HS-27A (cell line): ENCODE measurements at places on chromosomes 5 and 9.

DNA sequence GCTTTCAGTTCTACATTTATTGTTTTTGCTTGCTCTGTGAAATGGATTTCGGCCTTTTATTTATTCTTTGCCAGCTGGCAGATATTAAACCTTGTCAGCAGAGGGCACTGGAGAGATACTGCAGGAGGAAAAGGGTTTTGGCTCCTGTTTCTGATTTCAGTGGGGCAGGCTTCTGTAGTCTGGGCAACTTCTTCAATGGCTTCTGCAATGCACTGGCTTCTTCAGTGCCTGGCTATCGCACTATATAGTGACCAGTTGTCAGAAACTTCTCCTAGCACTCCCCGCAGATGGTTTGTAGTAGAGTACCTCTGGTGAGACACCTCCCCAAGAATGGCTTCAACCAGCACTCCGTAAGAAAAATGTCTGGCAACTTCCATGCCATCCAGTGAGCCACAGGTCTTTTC, 3.2 kb upstream of the NFX1 start:
- peak; percentile 34 for DNase-seq

DNA sequence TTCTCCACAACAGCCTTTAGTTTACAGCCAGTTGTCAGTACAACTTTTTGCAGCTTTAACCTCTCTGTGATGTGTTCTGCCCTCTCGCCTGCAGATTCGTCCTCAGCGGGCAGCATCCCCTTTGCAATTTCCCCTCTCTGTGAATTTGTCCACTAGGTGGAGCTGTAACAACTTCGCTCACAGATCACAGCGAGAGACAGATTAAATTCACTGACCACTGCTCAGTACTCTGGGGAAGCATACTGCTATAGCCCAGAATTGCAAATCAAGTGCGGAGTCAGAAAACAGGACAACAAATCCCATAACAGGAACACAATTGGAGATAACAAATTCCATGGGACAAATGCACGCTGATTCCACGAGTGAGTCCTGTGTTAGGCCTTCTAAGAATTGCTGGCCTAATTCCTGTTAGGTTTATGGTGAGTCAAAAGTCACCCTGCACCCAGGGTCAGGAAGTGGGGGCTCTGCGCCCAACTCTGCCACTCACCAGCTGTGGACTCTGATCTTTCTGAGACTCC, 2124.9 kb downstream of the MAT2B start:
- DNase-seq, result no peak

DNA sequence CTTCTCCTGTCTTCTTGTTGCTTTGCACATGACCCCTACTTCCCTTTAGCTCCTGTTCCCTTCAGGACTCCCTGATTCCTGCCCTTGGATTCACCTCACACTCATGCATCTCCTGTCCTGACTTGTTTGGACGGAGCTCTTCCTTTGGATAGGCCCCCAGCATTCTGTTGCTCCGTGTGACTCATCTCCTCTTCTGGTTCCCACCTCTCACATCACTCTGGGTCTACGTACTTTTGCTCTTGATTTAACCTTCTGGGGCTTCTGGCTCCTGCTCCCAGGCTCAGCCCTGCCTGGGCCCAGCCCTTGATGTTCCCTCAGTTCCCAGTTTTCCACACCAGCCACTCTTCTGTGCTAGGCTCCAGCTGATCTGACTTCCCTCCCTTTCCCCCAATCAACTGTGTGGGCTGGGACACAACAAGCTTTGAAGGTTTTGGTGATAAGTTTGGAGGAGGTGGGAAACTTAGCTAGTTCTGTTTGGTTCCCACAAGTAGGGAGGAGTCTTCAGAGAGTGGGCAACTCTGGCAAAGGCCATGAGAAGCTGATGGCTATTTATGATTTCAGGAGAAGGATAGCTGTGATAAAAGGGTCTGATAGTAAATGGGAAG, 331.5 kb downstream of the ARHGEF28 start:
- DNase-seq, result no peak

GRCh38 chr5:36392818-36393217, 91.1 kb upstream of the RANBP3L start:
- DNase-seq, result no peak

DNA sequence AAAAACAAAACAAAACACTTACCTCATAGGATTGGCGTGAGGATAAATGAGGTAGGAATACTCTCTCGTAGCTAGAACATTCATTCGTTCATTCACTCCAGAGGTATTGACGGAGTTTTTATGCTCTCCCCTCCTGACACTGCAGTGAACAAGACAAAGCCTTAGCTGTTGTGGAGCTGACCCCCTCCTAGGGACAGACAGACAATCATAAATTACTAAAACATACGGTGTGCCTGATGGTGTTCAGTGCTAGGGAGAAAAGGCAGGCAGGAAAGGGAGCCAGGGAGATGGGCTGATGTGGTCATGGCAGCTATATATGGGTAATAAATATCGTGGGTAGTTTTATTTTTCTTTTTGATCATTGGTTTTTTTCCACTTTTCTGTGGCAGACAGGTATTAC, 5.7 kb upstream of the BRD3 start:
- DNase-seq, result no peak

GRCh38 chr5:32147236-32147635, 26.9 kb downstream of the GOLPH3 start:
- no peak for DNase-seq

- DNase-seq, result no peak
Observed at GRCh38 chr5:157335534-157336422, 69.9 kb downstream of the CYFIP2 start.

DNA sequence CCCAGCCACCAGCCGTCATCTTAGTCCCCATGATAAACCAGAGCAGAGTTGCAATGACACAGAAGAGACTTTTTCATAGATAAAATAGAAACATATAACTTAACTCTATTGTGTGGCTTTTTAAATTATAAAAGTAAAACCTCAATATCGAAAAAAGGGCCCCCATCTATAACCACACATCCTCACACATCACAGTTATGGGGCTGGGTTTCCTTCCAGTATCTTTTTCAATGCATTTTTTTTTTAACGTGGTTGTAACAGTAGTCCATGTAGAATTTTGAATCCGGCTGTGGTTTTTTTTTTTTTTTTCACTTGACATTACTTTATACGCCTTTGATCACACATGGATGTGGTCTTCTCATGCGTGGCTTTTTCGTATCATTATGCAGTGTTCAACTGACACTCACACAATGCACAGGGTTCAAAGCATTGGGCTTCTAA, 77.4 kb downstream of the CFAP77 start:
- DNase-seq, result no peak

DNA sequence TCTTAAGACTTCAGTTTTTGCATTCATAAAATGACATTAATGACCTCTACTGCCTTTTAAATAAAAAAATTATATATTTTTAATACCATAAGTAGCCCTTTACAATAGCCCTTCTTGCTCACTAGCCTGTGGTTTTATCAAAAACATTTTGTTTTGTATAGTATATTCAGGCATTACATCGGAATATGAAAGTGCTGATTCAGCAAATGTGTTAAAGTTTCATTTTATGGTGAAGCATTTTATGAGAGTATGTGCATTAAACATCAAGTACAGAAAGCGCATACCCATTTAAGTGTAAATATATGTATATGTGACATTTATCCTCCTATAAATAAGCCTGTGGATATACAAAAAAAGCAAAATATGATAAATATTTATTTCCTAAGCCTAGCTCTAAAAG, 56.2 kb upstream of the GABRB2 start:
- no peak for DNase-seq

GRCh38 chr9:106718936-106719335, 144.0 kb upstream of the ZNF462 start:
- peak; percentile 43 for DNase-seq

- DNase-seq, result no peak
Observed at GRCh38 chr9:78765861-78766260, 468.9 kb downstream of the PSAT1 start.

DNA sequence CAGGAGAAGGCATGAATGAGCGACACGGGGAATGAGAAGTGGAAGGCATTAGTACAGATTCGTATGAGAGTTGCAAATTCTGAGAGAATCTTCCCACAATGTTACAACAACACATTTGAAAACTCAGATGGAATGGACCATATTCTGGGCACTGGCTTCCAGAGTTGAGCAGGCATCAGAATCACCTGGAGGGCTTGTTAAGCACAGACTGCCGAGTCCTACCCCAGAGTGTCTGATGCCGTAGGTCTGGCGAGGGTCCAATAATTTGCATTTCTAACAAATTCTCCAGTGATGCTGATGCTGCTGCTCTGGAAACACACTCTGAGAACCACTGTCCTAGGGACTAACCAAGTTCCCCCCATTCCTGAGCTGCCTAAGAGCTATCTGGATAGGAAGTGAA, 2.9 kb upstream of the TLX3 start:
- DNase-seq, result no peak

- DNase-seq, result no peak
Observed at GRCh38 chr9:125262294-125262991, 817 bp downstream of the GAPVD1 start.

DNA sequence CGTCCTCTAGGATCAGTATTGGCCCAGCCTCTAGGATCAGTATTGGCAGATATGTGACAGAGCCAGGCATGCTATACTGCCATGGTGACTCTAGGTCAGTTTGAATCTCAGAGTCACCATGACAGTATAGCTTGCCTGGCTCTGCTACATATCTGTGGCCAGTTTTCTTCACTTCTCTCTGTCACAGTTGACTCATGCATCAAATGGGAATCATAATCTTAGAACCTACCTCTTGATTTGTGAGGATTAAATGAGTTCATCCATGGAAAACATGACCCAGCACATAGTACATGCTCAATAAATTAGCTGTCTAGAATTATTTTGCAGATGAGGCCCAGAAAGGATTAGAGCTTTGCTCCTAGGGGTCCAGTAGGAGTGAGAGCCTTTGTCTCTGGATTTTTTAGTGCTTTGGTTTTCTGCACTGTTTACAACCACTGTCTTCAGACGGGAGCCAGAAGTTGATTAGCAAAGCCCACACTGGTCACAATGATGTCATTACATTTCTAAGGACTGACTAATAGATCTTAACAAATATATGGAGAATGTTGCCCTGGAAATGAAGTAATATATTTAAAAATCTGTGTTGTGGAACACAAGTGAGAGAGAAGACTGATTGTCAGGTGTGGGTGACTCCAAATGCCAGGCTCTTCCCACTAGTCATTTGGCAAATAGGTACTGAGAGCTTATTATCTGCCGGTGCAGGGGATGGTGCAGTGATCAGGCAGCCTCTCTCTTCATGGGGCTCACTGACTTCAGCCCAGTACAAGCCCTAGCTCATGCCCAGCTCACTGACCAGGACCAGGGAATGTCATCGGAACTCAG, 76.0 kb downstream of the COL15A1 start:
- peak; percentile 85 for DNase-seq

DNA sequence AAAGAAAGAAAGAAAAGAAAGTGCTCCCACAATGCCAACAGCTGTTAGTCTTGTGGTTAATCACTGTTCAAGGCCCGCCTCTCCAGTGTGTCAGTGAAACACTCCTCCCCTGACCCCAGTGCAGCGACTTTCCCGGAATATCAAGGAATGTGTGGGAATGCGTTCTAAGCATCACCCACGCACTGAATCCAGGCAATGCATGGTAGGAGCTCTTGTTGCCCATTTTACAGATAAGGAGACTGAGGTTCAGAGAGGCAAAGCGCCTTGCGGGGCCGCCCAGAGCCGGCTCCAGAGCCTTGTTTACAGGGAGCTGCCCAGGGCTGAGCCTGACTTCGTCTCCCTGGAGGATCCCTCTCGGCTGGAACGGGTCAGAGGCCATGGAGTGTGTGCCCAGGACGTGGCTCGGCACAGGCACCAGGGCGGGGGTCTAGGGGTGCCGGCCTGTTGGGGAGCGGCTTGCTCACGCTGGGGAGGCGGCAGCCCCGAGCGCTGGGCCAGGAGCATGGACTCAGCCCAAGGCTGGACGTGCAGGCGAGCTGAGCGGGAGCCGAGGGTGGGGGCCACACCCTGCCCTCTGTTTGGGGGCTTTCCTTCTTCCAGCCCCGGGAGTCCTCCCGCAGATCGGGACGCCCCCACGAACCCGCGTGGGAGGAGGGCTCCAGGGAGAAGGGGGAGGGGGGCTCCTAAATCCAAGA, 823 bp downstream of the ST6GALNAC6 start:
- DNase-seq, result no peak

- DNase-seq, result no peak
Observed at GRCh38 chr5:53381-54174, 38.4 kb upstream of the PLEKHG4B start.

DNA sequence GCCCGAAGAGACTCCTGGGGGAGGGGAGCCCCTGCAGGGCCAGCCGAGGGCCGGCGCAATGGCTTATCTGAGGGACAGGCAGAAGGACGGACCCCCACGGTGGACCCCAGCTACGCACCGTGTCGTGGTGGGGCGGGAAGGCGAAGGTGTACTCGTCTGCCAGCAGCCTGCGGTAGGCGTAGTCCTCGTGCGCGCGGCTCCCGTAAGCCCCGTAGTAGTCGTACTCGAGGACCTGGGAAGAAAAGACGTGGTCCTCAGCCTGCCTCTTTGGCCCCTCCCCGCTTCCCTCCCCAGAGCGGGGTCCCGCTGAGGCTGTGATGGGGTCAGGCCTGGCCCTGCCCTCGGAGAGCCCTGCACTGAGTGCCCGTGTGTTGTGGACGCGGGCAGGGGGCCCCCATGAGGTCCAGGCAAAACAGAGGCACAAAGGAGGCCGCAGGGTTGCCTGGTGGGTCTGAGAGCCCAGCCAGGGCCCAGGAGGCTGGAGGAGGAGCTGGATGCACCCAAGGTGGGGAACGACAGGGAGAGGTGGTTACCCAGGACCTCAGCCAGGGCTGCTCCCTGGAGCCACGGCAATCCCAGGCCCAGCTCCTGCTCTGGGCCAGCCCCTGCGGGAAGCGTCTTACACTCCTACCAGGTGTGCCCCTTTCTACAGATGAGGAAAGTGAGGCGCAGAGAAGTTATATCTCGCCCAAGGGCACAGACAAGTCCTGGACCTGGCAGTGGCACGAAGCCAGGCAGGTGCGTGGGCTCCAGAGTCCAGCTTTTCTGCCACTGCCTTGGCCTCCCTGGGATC, 35.2 kb downstream of the SARDH start:
- DNase-seq, result no peak

- DNase-seq, result no peak
Observed at GRCh38 chr5:39494107-39494510, 69.3 kb upstream of the DAB2 start.

DNA sequence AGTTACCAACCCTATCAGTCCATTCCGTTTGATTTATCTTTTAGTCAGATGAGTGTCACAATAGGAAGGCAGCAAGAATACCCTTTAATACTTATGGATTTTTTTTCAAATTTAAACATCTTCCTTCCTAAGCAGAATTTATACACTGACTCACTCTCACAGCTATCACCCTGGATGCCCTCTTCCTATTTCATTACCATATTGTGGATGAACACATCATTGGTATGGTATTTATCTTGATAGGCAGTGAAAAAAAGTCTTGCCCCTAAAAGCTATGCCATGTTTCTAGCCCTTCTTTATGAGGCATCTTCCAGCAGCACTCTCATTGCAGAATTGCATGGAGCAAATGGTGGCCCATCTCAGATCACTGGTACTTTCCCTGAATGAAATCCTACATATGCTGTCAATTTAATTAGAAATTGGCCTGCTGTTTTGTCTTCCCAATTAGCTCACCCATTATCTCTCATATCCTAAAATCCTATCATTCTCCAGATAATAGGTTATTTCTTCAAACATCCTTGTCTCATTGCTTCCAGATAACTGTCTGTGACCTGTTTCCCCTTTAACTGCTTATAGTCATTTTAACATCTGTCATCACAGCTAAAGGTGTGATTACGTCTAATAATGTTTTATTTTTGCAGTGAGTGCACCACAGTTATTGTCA, 433.5 kb upstream of the POU5F2 start:
- DNase-seq, result peak; percentile 47

- DNase-seq, result no peak
Observed at GRCh38 chr5:126370796-126371718, 52.2 kb upstream of the GRAMD2B start.

GRCh38 chr5:179485845-179486575, 64.3 kb upstream of the RUFY1 start:
- DNase-seq, result no peak
